RWPE1 (cell line): ENCODE measurements at places on chromosomes 6 and 20.

DNA sequence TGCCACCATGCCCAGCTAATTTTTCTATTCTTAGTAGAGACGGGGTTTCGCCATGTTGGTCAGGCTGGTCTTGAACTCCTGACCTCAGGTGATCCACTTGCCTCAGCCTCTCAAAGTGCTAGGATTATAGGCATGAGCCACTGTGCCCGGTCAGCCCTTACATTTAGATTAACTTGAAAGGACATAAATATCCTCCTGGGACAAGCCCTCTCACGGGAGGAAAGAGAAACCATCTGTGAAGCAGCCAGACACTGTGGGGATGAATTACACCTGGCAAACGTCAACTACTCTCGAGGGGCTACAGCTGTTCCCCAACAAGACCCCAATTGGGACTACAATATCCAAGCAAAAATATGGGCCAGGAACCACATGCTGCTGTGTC, 32.7 kb upstream of the SAMHD1 start:
- DNase-seq, result no peak

DNA sequence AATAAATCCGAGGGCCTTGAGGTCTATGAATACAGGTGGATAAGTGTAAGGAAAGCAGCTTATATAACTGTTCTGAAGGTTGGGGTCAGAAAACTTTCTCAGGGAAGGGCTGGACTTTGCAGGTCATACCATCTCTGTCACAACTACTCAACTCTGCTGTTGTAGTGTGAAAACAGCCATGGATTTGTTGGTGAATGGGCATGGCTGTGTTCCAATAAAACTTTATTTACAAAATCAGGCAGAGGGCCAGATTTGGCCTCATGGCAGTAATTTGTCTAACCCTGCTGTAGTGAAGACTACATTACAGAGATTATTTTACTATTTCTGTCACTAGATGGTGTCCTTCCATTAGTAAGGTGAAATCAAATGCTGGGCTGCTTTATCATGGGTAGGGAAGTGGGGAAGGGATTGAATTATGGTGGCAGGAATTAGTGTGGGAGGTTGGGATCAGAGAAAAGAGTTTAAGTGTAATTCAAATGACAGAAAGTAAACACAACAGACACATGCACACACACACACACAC, 409.6 kb upstream of the CHD6 start:
- DNase-seq, result no peak

DNA sequence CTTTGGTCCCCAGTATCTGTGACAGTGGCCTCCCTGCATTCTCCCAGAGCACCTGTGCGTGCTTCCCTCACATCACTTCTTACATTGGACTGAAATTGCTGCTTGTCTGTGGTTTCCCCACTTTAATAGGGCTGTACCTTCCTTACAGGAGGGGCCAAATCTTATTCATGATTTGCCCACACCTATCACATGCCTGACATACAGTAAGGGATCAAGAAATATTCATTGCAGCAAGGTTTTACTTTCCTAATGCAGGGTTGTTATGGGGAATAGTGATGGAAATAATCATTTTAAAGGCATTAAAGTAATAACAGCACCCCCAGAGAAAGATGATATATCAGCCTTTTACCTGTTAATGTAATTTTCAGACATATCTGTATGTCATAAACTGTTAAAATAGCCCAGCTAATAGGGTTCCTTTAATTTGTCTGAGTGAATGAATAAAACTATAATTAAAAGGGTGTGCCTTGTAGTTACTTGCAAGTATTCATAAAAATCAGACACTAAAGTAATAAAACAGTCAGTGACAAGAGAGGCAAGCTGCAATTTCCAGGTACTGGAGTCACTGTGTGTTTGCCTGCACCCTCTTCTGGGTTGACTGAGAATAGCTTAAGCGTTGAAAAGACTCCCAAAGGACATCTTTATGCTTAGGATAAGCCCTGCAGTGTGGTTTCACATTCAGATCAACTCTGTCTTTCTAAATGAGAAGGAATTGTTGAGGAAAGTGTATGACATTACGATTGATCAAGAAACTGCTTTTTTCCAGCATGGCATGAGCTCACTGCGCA, 182.7 kb downstream of the PHACTR1 start:
- DNase-seq, result no peak

GRCh38 chr6:18177286-18177965, 22.2 kb downstream of the KDM1B start:
- DNase-seq, result no peak

DNA sequence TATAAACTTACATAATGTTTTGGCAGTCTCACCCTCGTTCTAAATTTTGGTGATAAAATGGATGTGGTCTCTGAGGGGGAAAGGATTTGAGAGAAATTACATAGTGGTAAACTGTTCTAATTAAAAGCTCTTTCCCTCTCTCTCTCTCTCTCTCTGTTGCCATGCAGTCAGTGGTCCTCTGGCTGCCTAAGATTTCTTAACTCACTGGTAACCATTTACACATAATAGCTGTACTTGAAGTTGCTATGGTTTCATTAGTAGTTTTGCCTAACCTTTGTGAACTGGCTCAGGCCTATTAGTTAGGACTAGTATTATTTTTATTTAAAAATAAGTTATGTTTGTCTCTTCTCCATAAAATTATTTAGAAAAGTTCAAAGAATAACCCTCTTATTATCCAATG, 42.0 kb downstream of the MAPK14 start:
- DNase-seq, result no peak

DNA sequence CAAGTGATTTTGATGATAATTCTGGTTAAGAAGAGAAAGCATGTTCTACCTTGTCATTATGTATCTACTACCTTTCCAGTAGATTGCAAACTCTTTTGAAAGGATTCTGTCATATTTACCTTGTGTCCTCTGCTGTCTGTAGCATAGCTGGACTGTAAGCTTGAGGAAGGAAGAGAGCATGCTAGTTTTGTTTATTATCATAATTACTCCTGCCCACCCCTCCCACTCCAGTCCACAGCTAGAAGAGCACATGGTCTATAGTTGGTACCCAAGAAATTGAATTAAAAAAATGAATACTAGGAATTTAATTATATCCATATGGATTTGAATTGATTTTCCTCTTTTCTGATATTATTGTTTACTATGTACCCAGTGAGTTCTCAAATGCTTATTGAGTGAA, 40.2 kb downstream of the PDE7B start:
- no peak for DNase-seq

- no peak for DNase-seq
Observed at GRCh38 chr20:4038676-4039370, 23.5 kb upstream of the RNF24 start.

GRCh38 chr20:59560588-59561227, 43.6 kb upstream of the PHACTR3 start:
- DNase-seq, result peak; percentile 82

GRCh38 chr20:25282034-25282781, 34.3 kb downstream of the PYGB start:
- no peak for DNase-seq

GRCh38 chr6:70537266-70537665, 29.5 kb upstream of the SDHAF4 start:
- no peak for DNase-seq

DNA sequence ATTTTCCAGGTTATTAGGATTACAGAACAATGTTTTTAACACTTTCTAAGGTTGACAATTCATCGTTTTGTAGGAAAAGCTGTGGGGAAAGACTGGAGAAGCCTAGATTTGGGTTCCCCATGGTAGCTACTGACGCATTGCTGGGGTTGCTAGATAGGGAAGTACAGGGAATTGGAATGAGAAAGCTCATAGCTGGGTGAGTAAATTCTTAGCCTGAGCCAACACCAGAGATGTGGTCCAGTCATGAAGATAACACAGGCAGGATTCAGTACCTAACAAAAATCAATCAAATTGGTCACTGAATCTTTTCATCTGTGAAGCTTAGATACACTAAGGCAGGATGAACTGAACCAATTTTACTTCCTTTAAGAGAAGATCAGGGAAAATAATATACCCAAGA, 35.7 kb downstream of the RIN2 start:
- no peak for DNase-seq

GRCh38 chr20:11260611-11261010, 586.8 kb upstream of the JAG1 start:
- no peak for DNase-seq

DNA sequence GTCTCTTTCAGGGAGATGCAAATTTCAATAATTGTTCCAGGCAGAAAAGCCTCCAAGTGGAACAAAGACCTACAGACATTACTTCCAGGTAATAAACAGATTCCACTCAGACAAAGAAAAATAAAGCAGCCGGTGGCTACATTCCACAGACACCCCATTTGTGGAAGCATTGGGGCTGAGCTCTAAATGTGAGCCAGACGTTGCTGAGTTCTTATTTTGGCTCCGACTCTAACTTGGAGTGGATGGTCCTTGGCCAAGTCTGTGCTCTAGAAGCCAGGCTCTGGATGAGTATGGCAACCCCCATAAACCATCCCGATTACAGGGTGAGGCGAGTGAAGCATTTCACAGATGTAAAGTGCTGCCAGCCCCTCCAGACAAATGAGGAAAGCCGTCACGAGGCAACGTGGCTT, 6.6 kb downstream of the TRAM2 start:
- no peak for DNase-seq

- DNase-seq, result no peak
Observed at GRCh38 chr6:305371-306206, 13.3 kb downstream of the DUSP22 start.

GRCh38 chr20:62910217-62910766, 16.0 kb downstream of the DIDO1 start:
- no peak for DNase-seq

GRCh38 chr20:31894980-31895675, 24.7 kb downstream of the TTLL9 start:
- peak; percentile 72 for DNase-seq

DNA sequence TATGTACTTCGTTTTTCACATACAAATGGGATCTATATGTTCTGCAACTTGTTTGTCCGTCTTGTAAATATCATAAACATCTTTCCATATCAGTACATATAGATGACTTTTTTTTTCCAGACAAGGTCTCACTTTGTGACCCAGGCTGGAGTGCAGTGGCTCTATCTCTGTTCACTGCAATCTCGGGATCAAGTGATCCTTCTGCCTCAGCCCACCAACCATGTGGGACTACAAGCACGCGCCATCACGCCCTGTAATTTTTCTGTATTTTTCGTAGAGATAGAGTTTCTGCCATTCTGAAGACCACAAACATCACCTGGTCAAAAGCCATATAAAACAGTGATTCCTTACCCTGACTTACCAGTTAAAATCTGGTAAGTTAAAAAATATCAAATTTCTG, 37.7 kb upstream of the SYNCRIP start:
- no peak for DNase-seq

DNA sequence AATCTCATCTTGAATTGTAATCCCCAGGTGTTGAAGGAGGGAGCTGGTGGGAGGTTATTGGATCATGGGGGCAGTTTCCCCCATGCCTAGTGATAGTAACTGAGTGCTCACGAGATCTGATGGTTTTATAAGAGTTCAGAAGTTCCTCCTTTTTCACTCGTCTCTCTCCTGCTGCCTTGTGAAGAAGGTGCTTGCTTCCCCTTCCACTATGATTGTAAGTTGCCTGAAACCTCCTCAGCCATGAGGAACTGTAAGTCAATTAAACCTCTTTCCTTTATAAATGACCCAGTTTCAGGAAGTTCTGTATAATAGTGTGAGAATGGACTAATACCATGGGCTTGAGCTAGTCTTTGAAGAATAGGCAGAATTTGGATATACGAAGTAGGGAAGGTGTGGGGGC, 113.9 kb downstream of the RIN2 start:
- no peak for DNase-seq

DNA sequence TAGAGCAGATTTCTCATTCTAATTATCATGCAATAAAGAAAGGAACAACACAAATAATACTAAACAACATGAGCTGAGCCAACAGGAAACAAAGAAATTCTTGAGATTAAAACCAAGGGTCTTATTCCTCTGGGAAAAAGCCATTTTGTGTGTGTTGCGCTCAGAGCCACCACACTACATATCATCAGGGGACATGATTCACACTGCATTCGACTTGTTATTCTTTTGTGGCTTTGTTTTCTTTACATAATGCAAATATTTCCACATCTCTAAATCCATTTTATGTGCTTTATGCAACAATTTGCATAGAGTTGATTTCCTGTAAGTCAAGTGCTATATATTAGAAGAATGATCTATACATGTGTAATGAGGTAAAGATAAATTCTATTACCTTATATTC, 719.6 kb downstream of the TBC1D32 start:
- no peak for DNase-seq

GRCh38 chr6:159914565-159914923, 23.8 kb downstream of the MAS1 start:
- DNase-seq, result no peak

DNA sequence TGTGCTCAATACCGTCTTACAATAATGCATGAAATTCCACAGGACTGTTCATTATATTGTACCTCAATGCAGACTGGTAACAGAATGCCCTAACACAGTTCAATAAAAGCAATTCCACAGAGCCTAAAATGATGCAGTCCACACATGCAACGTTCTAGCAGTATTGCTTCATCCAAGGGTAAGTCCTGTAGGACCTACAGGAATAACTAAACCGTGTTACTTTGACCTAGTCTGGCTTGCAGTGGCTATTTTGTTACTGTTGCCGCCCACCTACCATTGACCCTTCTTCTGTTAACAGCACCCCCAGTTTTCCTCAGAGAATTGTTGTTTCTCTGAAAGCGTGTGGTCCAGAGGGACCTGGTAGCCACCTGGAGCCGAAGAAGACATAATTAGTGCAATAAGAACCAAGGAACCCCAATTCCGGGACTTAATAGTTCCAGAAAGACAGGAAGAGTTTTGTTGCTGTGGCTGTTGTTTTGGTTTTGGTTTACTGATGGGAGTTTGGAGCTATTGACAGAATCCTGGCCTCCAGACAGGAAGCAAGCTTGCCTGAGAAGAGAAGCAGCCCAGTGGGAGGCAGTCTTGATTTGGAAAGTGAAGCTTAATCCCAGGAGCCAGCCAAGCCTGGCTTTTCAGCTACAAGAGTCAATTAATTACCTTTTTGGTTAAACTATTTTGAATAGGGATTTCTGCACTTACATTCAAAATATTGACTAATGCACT, 91.3 kb downstream of the FRK start:
- no peak for DNase-seq

GRCh38 chr6:1363298-1363697, 26.1 kb upstream of the FOXF2 start:
- DNase-seq, result no peak

DNA sequence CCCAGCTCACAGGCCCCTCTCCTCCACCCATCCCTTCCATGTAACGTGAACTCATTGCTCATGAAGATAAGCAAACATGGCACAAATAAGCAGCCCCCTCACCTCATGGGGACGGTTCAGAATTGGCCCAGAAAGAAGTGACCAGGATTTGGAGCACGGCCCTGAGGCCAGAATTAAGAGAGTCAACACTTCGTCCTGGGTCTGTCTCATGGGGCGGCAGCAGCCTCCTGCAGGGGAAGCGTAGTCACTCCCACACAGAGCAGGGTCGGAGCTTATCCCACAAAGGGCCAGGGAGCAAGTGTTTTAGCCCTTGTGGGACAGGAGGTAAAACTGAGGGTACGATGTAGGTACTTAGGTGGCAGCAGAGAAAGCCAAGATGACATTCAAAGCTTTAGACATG, 28.6 kb upstream of the DACT2 start:
- no peak for DNase-seq

DNA sequence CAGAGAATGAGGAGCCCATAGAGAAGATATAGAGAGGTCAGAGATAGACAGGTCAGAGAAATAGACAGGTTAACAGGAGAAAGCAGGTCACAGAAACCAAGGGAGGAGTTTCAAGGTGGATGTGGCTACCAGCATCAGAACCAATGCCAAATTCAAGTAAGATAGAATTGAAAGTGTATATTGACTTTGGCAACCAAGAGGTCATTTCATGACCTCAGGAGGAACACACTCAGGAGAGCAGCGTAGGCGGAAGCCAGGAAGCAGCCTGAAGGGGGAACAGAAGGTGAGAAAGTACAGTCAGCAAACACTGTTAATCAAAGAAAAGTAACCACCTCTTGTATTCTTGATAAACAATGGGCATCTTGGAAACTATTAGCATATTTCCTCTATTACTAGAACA, 33.9 kb upstream of the ALDH8A1 start:
- no peak for DNase-seq
